HS-27A (cell line): ENCODE measurements at places on chromosomes 16 and 17.

- DNase-seq, result no peak
Observed at GRCh38 chr17:58381124-58382035, 29.4 kb upstream of the SUPT4H1 start.

DNA sequence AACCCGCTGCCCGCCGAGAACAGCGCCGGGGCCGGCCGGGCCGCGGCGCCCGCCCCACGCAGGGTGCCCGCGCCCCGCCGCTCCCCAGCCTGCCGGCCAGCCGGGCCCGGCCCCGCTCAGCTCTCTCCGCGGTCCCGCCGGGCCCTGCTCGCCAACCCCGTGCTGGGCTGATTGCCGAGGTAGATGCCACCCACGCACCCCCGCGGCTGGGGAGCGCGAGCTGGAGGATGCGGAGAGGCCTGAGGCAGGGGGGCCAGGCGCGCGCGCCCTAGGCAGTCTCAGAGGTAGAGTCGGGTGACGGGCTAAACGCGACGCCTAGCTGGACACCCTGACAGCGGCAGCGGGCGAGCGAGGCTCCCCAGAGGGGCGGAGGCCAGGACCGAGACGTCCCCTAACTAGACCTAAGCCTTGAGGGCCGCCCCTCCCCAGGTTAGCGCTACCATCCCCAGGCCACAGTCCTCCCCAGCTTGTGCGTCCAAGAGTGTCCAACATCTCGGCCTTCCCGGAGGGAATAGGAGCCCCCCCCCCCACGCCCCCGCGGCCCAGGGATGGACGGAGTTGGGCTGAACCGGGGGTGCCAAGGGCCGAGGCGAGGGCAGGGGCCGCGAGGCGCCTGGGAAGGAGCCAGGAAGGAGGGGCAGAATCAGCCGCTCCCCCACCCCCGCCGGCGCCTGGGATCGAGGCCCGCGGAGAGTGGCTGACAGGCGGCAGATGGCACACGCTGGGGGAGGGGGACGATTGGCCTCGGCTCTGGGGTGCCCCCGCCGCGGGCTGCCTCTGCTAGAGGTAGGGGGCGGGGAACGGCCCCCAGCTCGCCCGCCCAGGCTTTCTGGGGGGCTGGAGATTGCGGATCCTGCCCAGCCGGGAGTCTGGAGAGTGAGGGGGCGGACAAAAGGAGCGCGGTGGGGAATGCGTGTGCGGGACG is 2.5 kb upstream of the ZNF423 start:
- no peak for DNase-seq

DNA sequence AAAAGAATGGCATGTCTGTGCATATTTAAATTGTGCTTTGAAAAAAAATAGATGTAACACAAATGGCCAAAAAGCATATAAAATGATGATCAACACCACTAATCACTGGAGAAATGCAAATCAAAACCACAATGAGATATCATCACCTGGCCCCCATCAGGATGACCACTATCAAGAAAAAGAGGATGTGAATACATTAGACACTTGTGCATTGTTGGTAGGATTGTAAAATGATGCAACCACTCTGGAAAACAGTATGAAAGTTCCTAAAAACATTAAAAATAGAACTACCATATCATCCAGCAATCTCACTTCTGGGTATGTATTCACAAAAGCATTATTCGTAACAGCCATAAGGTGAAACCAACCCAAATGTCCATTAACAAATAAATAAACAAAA is 91.5 kb downstream of the SPAG9 start:
- DNase-seq, result no peak

GRCh38 chr17:5200360-5200759 is 8.7 kb upstream of the ZNF594 start:
- DNase-seq, result no peak

- no peak for DNase-seq
Observed at GRCh38 chr17:17215575-17215974, 9.4 kb upstream of the PLD6 start.
